Ecto neural progenitor cell (in vitro differentiated cells): ENCODE measurements at places on chromosomes 6 and 20.

GRCh38 chr6:142118328-142118727 lies 14.4 kb upstream of the GJE1 start:
- DNase-seq: no peak

DNA sequence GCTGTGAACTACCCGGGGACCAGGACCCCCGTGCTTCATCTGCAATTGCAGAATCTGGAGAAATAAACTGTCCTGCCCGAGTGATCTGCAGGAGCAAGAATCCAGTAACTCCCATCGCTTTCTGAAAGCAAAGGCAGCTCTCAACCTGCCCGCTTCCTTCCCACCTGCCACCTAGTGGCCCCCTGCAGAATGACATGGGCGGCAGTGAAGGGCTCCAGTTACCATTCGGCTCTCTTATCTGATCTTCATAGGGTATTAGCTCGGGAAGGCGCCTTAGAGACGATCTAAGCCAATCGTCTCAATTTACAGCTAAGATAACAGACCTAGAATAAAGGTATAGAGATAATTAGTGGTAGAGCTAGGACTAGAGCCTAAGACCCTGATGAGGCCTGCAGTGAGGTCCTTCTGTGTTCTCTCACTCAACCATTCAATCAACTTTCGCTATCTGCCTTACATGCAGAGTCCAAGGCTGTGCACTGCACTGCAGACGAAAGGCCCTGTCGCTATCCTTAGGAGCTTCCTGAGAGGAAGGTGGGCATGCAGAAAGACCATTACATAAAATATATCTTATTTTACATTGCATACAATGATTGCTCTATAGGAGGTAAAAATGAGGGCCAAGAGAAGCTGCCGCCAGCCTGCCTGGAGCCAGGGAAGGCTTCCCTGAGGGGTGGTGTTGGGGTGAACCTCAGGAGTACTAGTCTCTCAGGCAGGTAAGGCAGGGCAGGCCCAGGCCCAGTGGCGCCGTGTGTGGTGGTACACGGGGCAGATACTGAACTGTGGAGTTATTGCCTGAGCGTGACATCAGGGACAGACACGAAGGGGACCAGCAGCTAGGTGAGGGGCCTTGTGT lies 7.1 kb upstream of the PSMG4 start:
- DNase-seq: peak; percentile 87

DNA sequence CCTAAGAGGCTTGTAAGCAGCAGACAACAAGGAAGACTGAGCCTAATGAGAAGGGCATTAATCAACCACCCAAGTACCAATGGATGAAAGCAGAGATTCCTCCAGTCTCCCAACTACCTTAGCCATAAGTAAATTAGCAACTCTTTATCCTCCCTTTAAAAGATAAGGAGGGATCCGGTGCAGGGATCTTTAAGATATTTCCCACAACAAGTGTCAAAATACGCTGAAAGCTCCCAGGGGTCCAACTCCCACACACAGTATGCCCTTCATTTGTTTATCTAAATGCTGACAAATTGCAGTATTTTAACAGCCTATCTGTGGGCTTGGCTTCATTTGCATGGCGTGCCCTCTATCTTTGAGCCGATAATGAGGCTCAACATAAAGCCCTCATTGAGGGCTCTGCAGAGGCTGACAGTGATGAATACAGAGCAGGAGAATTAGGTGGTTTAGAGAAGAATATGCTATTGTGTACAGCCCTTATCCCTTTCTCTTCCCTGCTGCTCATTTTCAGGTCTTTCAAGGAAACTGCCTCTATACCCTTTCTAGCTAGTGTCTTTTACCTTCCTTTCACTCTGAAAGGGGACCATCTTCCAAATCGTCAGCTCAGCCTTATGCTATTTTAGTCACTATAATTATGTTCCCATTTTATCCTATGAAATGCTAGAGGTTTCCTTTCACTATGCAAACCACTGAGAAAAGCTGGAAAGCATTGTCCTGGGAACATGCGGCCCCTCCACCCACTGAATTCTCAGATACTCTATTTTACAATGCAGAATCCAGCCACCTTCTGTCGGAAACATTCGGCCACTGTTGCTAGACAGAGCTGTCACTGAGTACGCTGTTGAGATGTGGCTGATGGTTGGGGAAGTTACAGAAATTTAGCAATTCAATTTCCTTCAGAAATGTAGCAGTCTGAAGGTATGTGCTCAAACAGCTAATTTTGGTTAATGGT lies 575.2 kb upstream of the JAG1 start:
- peak; percentile 56 for DNase-seq

GRCh38 chr6:149651056-149651455 lies 2.5 kb upstream of the KATNA1 start:
- no peak for DNase-seq

DNA sequence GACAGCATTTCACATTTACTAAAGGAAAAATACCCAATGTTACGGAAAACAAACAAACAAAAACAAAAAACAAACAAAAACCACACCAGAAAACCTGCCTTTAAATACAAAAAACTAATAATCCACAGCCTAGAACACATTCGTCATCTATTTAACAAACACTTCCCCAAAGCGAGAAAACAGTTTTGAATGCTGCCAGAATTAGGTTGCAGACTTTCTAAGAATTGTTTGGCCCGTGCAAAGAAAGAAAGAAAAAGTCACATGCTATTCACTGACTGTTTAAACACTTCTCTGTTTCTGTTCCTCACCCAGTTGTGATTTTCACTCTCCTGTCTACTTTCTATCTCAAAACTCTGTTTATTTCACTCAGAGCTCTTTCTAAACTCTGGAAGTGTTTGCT lies 52.5 kb downstream of the BCAS1 start:
- no peak for DNase-seq

GRCh38 chr20:32968478-32969241 lies 35.6 kb downstream of the SUN5 start:
- peak; percentile 29 for DNase-seq

DNA sequence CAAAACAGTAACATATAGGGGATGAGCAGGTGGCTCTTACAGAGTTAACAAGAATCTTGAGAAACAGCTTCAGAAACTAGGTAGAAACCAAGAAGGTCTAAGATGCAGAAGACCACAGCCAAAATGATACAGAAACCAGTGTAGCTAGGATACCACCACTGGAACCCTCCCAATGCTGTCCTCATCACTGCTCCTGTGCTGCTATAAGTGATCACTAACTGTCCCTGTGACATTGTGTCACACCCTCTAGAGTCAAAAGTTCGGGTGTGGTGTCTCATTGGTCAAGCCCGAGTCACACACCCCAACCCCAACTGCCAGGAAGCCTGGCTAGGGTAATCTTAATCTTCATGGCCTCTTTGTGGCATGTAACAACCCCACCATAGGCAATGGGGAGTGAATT lies 153.1 kb downstream of the RCAN2 start:
- no peak for DNase-seq

GRCh38 chr6:79544299-79544927 lies 7.2 kb upstream of the LCA5 start:
- DNase-seq: no peak

DNA sequence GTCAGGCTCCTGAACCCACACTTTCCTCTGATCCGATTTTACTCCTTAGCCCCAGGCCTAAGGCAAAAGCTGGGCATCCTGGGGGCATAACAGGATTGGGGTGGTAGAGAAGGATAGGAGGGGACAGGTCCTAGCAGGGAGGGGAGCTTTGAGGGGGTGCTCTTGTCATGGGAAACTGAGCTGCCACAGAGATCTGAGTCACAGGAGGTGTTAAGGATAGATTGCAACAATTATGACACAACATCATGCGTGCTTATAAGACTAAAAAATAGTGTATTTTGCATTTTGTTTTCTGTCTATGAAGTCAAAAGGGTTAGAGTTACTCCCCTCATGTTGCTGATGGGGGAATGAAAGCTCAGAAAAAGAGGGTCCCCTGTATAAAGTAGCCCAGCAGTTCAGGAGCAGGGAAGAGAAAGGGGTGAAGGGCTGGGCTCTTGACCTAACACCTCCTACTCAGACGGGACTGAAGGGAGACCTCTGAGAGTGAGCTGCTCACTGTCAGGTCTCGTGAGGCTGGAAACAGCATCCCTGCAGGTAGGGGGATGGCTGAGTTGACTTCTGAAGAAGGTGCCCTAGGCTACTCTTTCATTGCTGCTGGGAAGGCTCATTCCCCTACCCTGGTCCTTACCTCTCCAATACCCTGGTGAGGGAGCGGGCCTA lies 2.0 kb downstream of the GLP1R start:
- DNase-seq: no peak

- DNase-seq: peak; percentile 39
These were observed 143.5 kb upstream of the AFDN start for GRCh38 chr6:167683028-167683862.

DNA sequence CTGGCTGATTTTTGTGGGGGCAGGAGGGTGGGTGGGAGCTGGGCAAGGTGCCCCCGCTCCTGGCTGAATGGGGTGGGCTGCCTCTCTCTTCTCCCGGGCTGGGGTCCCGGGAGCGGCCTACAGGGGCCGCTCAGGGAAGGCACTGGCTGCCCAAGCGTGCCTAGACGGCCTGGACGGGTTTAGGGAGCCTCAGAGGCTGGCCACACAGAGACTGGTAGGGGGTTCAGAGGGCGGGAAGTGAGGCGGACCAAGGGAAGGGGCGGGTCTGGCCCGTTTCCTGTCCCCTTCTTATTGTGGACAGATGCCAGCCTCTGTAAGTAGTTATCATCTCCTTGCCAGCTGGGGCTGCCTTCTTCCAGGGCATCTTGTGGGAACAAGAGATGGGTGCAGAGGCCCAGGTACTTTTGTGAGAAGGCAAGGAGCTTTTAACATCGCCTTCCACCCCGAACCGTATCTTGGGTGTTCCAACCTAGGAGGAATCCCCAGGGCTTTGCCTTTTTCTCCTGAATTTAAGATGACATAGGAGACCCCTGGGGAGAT lies 437 bp downstream of the CD40 start:
- peak; percentile 73 for DNase-seq
